Cortex of kidney (tissue), 1 donor: ENCODE measurements at places on chromosomes 5 and 9.

DNA sequence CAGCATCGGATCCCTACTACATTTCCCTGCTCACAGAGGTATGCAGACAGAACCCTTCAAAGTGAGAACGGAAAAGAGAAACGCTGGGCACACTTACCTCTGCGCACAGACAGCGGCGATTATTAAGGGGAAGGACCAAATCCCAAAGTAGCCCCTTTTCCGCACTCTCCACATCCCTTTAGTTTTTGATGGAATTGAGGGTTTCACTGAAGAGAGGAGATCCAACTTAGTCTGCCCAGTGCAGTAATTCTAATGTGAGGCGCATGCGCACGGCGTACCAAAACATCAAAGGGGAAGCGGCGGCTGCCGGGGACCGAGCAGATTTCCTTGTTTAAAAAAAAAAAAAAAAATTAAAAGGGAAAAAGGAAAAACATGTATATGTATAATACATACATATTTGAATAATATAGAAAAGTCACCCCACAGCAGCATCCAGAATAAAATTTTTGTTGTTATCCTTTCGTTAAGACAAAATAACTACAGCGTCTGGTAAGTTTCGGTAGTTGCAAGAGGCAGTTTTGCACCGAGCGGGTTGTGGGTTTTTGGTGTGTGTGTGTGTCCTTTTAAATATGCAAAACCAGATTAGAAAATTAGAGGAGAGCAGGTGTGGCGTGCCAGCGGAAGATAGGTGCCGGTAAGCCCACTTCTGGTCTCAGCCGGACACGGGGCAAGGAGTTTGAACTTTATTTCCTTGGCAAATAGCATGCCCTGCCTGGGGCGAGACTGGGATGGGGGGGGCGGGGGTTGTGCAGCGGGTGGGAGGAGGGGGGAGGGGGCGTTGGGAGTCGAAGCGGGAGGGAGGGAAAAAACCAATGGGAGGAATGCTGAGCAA, at the start of gene GABRB2:
TSS of gene GABRB2 (minus strand) at position 256 of the 832 bp plus-strand sequence. CDS start at position 174, 82 bp downstream.
- no peak for DNase-seq

- no peak for DNase-seq
Observed at GRCh38 chr5:37576552-37576951, 197.4 kb downstream of the WDR70 start.

DNA sequence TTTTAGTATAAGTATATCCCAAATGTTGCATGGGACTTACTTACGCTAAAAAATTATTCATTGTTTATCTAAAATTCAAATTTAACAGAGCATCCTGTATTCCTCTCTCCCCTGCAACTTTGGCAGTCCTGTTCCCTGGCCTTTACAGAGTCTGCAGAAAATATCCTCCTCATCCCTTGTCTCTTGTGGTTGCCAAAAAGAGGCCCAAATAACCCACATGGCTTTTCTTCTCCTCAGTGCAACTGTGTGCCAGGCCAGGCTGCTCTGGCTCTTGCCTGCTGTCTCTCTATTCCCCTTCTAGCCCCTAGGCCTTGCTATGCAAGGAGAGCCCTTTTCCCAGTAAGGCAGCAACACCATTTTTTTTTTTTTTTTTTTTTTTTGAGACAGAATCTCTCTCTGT, 23.0 kb downstream of the ARHGEF37 start:
- DNase-seq, result no peak

GRCh38 chr9:99713838-99714306, 107.8 kb upstream of the NR4A3 start:
- no peak for DNase-seq

- no peak for DNase-seq
Observed at GRCh38 chr9:82894548-82894947, 168.4 kb downstream of the RASEF start.

- DNase-seq, result no peak
Observed at GRCh38 chr5:124713595-124713994, 32.8 kb downstream of the ZNF608 start.

DNA sequence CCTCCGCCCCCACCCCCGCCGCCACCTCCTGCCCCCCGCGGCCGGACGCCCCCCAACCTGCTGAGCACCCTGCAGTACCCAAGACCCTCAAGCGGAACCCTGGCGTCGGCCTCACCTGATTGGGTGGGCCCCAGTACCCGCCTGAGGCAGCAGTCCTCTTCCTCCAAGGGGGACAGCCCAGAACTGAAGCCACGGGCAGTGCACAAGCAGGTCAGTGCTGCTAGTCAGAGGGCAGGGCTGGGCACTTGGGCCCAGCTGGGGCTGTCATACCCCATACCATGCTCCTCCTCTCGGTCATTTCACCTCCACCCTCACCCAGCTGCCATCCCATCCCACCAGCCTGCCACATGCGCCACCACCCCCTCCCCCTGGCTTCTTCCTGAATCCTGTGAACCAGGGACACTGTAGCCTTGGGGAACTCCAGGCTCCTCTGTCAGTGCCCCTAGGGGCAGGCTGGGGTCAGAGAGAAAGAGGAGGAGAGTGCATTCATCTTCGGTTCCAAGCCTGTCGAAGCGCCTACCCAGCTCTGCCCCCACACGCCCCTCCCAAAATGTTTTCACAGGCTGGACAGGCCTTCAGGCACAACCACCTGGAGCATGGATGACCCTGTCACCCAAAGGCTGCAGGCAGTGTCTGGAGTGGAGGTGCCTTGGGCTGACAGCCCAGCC, 122.0 kb downstream of the DAB2IP start:
- DNase-seq, result no peak
